ENCODE measurements at places on chromosomes 13 and 19. TPM values are rescaled to one million over a fixed set of nuclear protein-coding genes. Genes with fewer than 3 reads are reported as not detected.
A peak's percentile ranks its signal among the peaks of the same experiment; 100 is the strongest.

GRCh38 chr19:7904074-7905020, 670 bp downstream of the MAP2K7 start:
- peak; percentile 64 for DNase-seq

DNA sequence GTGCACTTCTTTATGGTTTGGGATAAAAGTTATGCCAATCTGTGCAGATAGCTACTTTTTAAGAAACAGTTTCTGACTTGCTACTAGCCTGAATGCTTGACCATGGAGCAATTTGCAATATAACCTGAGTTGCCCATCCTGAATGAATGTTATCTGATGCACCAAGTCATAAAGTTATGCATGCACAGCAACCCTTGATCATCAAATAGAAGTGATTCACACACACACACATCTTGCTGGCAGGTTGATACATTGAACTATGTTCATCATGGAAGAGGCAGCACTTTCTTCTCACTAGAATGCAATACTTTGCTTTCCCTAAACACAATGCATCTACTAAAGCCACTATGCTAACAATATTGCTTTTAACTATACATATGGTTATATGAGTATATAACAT, 311.5 kb downstream of the RFC3 start:
- no peak for DNase-seq

DNA sequence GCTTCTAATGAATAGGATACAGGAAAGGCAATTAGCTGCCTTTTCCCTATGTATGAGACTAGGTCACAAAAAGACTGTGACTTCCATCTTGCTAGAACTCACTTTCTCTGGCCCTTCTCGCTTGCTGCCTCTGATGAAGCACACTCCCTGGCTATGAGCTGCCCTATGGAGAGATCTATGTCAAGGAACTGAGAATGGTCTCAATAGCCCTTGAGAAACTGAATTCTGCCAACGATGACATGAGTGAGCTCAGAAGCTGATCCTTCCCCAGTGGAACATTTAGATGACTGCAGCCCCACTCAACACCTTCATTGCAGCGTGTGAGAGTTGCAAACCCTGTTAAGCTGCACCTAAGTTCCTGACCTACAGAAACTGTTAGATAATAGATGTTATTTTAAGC, 309.8 kb downstream of the COG6 start:
- no peak for DNase-seq

DNA sequence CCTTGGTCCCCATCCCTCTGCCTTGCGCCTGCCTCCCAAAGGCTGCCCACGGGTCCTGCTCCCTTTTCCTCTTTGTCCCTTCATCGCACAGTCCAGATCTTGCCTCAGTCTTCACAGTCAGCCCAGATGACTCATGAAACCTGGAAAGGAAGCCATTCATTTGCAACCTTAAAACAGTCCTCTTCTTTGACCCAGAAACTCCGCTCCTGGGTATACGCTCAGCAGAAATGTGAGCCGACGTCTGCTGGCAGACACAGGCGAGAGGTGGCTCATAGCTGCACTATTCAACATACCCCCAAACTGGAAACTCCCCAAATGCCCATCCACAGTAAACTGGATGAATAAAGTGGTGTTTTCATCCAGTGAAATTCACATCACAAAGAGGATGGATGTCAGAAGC, 13.6 kb upstream of the PEPD start:
- DNase-seq, result no peak

DNA sequence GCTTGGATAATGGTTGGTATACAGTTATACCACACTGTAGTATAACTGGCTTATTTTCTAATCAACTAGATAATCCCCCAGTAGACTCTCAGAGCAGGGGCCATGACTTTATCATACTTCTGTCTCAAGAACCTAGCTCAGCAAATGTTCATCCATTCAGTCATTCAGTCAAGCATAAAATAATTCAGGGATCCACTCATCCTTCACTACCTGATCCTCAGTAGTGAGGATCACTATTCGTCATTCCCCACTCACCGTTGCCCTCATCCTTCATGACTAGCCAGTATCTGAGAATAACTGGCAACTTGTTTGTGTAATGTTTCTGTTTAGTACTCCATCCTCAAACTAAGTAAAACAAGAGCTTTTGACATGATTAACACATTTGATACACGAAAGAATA, 77.6 kb downstream of the TSC22D1 start:
- no peak for DNase-seq

The SLC17A7 gene
- total RNA-seq, result 1.3 TPM

DNA sequence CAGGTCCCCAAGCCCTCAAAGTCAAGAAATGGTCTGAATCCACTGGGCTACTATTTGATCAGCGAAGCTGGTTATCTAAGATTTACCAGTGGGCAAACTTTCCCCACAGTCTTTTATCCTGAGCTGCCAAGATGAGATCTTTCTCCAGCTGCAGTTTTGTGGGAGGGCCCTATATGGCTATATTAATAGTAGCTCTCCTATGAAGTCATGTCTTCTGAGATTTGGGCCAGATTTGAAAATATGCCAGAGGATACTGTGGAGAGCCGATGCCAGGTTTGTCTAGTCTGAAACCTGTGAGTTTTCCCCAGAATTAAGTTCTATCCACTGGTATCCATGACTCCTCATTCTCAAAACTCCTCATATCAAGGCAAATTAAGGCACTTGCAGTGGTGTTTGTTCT, 173.2 kb downstream of the FLT1 start:
- no peak for DNase-seq

The CD177 gene
- not detected for total RNA-seq

The PEPD gene
- 29.7 TPM for total RNA-seq

DNA sequence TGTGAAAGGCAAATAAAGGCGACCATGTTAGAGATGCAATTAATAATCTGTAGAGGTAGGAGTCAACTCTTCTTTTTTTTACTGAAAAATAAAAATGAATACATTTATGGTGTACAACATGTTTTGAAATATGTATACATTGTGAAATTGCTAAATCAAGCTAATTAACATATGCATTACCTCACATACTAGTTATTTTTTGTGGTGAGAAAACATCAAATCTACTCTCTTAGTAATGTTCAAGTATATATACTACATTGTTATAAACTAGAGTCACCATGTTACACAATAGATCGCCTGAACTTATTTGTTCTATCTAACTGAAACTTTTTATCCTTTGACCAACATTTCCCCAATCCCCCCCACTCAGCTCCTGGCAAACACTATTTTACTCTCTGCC, 143.2 kb downstream of the POU4F1 start:
- no peak for DNase-seq

DNA sequence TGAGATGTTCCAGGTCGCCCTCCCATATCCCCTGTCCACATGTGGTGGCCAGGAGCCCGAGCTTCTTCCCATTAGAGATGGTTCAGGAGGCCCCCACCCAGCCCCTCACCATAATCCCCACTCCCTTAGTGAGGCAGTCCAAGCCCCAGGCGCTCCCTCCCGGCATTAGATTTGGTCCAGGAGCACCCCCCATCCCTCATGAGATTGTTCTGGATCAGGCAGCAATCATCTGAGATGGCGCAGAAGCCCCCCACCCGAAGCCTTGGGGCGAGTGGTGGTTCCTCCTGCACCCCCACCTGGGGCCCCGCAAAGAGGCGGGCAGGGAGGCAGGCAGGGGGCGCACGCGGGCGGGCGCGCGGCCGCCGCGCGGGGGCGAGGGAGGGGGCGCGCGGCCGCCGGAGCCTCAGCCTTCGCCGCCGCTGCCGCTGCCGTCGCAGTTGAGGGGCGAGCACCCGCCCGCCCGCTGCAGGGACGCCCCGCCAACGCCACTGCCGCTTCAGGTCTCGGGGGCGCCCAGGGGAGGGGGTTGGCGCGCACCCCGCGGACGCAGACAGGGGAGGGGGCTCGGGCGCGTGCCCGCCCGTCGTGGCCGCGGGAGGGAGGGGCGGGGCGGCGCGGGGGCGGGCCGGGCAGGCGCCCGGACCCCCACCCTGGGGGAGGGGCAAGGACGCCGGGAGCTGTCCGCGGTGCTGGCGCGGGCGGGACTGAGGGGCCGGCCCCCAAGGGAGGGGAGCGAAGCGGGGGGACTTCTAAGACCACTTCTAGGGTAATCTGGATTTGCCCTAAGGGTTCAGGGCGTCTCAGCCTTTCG, 46.4 kb upstream of the SHKBP1 start:
- peak; percentile 42 for DNase-seq

DNA sequence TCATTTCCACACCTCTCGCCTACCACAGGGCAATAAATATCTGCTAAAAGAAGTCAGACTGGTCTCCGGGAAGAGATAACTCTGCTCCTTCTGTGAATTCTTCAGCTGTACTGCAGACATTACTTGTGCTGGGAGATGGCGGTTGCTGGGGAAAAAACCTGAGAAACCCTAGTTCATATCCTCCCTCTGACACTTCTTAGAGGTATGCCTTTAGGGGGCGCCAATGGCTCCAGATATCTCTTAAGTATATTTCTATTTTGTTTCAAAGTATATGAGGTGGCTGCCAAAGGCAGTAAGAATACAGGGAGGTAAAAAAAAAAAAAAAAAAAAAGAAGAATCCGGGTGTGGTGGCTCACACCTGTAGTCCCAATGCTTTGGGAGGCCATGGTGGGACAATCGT, 175.2 kb downstream of the PAN3 start:
- peak; percentile 23 for DNase-seq

DNA sequence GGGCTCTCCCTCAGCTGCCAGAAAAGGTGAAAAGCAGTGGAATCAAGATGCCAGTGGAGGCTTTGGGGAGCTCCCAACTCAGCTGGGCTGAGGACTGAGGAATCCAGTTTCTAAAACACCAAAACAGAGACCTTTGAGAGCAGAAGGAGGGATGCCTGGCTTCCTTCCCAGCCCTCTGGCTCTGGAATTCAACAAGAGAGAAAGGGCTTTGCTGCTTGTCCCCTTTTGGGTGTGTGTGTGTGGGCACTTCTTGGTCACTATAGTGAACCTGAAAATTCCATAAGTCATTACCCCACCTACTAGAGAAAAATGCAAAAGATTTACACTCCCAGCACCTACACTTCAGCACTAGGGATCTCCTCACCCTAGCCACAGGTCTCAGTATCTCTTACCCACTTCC, 30.3 kb upstream of the CYP2B6 start:
- no peak for DNase-seq

The ZNF66 gene
- 39.6 TPM for total RNA-seq

DNA sequence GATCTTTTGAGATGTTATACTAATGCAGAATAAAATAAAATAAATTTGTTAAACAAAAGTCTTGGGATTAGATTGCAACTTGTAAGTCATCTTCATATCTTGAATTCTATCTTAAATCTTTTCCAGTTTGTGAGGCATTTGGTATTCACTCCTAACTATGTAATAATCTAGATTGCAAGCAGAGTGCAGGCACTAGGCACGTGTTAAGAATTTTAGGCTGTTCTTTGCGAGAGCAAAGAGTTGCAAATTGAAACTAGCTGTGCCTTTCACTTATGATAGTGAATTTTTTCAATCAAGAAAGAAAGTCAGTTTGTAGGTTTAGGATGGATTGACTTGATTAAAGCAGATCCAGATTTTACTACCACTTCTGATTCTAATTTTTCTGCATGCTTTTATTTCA, 264.1 kb upstream of the SPRY2 start:
- no peak for DNase-seq

The MIER2 gene
- 29.1 TPM for total RNA-seq

DNA sequence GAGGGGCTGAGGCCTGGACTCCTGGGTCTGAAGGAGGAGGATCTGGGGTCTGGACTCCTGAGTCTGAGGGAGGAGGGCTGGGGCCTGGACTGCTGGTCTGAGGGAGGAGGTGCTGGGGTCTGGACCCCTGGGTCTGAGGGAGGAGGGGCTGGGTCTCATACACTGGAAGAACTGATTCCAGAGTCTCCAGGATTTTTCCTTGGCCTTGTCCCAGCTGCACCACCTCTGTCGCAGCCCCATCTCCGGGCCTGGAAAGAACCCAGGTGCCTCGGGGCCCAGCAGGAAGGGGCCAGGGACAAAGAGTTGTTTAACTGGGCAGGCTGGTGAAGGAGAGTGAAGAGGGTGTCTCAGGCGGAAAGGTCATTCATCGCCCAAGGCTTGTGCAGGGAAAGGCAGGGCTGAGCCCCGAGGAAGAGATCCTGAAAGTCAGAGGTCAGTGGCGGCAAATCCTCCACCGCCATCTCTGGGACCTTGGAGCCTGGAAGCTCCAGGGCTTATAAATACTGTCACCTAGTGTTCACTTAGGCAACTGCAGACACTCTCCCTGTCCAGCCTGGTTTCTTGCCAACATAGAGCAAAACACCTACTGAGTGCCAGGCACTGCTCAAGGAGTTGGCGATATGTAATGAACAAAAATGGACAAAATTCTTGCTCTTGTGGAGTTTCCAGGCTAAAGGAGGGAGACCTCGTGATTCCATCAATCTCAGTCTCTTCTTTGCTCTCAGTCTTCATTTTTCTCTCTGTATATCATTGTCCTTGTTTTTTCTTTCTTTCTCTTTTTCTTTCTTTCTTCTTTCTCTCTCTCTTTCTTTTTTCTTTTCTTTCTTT, 4.4 kb upstream of the KCNN4 start:
- peak; percentile 86 for DNase-seq

DNA sequence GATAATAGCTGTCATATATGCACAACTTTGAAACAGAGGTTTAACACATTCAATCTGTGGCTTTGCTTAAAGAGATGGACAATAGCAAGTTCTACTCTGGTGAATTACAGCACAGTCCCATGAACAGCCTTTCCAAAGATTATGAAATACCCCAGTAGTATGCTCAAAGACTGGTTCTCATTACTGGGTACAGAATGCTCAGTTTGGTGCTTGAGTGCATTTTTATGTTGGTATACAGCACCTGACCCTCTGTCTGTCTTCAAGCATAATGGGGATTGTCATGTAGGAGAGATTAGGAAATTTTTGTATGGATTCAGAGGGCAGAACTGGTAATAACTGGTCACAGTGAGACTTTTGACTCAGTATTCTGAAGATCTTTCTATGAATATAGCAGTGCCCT, 7.6 kb downstream of the LMO7 start:
- DNase-seq, result no peak

- no peak for DNase-seq
These were observed 10.2 kb downstream of the ENOX1 start for GRCh38 chr13:43776501-43777079.

- no peak for DNase-seq
These were observed 155.3 kb downstream of the KCNRG start for GRCh38 chr13:50170447-50171037.

The FFAR3 gene
- total RNA-seq, result 0.19 TPM

The ZNF560 gene
- not detected for total RNA-seq

The PTPRH gene
- total RNA-seq, result not detected

The KIR2DL4 gene
- not detected for total RNA-seq
